Pulmonary artery endothelial cell (primary cell): ENCODE measurements at places on chromosomes 1 and 21.

- no peak for DNase-seq
Observed at GRCh38 chr1:202305168-202305567, 36.6 kb downstream of the UBE2T start.

DNA sequence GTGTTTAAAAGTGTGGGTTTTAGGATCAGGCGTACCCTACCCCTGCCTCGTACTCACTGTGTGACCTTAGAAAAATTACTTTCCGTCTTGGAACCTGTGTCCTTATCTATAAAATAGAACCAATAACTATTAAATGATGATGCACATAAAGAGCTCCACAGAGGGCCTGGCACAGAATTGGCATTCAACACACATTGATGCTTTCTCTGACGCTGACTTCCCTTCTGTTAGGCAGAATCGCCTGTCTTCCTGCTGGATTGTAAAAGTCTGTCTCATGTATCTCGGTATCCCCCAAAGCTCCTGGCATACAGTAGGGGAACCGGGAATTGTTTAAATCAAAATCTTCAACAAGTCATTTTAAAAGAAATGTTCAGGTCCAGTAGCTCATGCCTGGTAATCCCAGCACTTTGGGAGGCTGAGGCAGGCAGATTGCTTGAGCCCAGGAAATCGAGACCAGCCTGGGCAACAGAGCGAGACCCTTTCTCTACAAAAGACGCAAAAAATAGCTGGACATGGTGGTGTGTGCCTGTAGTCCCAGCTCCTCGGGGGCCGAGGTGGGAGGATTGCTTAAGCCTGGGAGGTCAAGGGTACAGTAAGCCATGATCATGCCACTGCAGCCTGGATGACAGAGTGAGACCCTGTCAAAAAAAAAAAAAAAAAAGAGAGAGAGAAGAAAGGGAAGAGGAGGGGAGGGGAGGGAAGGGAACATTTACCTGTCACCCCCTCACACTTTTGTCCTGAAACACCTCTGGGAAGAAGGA lies 41.3 kb upstream of the FHAD1 start:
- no peak for DNase-seq

- peak; percentile 56 for DNase-seq
Observed at GRCh38 chr1:197838836-197839235, 63.6 kb upstream of the DENND1B start.

GRCh38 chr21:39029900-39030884 lies 153.1 kb downstream of the PSMG1 start:
- no peak for DNase-seq

- DNase-seq: no peak
Observed at GRCh38 chr1:202143768-202144401, 652 bp downstream of the ARL8A start.

- no peak for DNase-seq
Observed at GRCh38 chr1:156467906-156468305, 32.7 kb downstream of the MEF2D start.
